Stimulated activated naive CD8-positive, alpha-beta T cell treated with anti-CD3 and anti-CD28 coated beads, Interleukin-15, amount 100 ng/mL, for 72 hours (primary cell): ENCODE measurements at places on chromosomes 1 and 21.

DNA sequence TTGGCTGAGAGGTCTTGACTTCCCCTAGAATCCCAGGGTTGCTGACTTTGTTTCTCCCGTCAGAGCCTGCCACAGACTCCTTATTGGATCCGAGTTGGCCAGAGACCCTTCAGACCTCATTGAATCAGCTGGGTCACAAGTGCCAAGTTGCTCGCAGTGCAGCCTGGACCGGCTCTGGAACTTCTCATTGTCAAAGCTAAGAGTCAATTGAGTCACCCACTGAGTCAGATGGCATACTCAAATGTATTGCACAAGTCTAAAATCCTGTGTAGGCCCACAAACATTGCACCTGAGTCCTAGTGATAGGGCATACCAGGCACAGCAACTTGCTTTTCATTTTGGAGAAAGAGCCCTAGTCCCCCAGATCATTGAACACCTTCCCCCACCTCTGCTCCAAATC, 20.4 kb upstream of the SCAF4 start:
- no peak for DNase-seq

- no peak for DNase-seq
Measured at GRCh38 chr1:2866422-2867086, 65.1 kb upstream of the TTC34 start.

DNA sequence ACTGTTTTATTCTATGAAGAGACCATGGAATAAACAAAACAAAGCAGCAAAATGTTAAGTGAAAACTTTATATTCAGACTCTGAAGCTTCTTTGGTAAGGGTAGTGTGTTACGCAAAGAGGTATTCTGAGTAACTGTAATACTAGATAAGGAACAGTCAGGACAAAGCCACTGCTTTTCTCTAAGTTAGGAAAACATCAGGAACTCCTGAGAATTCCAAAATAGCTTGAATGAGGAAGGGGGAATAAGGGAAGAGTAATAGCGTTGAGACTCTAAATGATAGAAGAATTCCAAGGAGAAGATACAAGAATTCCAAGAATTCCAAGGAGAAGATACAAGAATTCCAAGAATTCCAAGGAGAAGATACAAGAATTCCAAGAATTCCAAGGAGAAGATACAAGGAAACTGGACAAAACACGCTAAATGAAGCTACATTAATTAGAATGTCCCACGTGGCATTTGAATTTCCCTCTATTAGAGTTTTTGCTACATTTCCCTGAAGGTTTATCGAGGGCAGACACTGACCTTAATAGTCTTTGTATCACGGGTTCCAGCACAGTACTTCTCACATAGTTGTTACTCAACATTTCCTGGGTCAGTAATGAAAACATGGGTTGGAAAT, 71.5 kb downstream of the SMYD3 start:
- DNase-seq, result no peak

DNA sequence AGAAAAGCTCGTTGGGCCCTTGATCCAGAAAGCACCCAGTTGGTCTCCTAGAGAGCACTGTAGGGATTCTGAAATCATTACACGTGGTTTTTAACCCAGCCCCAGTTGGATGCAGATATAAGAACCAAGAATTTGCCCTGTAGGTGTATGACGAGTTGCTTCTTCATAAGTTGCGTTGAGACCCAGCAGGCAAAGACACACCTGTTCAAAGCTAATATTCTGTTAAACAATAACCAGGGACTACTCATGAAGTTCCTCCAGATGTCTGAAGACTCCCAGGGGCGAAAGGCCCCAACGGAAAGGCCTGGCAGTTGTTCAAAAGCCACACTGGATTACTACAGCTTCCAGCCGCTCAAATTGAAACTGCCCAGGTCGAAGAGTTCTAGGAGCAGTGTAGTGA, 88.6 kb upstream of the HNRNPU start:
- no peak for DNase-seq

GRCh38 chr1:29849038-29849750, 612.9 kb downstream of the PTPRU start:
- DNase-seq, result peak; percentile 48
